Activated naive CD8-positive, alpha-beta T cell treated with anti-CD3 and anti-CD28 coated beads, Interleukin-2, amount 10 ng/mL, durations not matched to agents 7 days and 5 days (primary cell): ENCODE measurements at places on chromosomes 16 and 17.
A peak's percentile ranks its signal among the peaks of the same experiment; 100 is the strongest.

DNA sequence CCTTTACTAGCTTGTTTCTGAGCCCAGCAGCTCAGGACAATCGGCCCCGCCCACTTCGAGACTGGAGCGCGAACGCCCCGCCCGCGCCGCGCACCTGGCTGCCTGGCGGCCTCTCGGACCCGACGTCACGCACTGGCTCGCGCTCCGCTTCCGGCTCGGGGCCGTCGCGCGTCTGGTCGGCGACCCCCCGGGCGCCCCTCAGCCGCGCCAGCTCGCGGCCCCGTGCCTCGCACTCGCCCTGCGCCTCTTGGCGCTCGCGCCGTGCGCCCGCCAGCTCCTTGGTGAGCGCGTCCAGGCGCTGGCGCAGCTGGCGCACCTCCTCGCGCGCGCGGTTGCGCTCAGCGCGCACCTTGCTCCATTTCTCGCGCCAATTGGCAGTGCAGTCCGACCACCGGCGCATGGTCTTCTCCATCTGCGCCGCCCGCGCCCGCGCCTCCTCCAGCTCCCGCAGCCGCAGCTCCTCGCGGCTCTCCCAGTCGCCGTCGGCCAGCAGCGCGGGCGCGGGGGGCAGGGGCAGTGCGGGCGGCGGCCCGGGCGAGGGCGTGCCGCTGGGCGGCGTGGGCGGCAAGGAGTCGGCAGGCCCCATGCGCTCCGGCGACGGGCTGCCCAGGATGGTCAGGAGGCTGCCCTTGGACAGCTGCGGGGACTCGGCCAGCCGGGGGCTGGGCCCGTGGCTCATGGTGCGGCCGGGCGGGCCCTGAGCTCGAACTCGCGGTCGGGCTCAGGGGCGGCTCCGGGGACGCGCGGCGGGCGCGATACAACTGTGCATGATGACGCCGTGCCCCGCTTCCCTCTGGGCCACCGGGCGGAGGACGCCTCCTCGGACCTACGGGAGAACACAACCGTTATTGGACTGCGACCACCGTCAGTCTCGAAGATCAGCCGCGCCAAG is 7.6 kb downstream of the CCDC102A start:
- DNase-seq: peak; percentile 25

DNA sequence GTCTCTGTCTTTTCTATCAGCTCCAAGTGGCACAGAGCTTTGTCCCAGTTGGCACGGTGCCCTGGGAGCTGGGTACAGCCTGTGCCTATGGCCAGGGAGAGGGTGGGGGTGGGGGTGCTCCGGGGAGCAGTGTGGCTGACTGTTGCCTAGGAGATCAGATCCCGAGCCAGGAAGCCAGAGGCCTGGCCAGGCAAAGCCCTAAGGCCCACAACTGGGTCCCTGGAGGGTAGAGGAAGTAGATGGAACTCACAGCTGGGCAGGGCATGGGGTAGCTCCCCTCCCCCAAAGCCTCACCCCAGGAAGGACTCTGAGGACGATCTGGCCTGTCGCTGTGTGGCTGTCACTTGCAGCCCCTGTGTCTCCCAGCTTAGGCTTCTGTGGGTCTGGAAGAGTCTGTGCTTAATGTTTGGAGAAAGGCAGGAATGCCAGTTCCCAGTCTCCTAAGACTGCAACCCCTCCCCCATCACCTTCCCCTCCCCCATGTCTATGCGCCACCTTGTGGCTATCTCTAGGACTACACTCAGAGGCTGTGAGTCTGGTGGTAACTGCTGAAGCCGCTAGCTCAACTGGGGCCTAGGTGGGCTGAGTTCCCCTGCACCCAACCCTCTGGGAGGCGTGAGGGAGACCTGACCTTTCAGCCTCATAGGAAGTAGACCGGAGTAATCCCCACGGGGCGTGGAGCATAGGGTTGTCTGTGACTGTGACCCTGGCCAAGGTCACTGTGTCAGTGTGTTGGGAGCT is 12.6 kb downstream of the THRA start:
- peak; percentile 66 for DNase-seq

DNA sequence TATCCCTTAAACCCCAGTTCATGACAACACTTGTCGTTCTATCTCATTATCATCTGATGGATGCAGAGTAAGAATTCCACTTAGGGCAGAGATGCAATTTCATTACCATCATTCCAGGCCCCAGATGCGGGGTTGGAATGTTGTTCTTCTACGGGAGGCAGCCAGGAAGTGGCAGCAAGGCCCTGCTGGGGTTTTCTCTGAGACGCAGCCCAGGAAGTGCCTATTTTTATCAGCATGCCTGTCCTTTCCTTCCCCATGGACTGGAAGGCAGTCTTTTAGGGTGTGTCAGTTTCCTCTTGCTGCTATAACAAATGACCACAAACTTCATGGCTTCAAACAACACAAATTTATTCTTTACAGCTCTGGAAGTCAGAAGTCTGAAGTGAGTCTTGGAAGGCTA is 246.6 kb upstream of the DYNLRB2 start:
- no peak for DNase-seq

DNA sequence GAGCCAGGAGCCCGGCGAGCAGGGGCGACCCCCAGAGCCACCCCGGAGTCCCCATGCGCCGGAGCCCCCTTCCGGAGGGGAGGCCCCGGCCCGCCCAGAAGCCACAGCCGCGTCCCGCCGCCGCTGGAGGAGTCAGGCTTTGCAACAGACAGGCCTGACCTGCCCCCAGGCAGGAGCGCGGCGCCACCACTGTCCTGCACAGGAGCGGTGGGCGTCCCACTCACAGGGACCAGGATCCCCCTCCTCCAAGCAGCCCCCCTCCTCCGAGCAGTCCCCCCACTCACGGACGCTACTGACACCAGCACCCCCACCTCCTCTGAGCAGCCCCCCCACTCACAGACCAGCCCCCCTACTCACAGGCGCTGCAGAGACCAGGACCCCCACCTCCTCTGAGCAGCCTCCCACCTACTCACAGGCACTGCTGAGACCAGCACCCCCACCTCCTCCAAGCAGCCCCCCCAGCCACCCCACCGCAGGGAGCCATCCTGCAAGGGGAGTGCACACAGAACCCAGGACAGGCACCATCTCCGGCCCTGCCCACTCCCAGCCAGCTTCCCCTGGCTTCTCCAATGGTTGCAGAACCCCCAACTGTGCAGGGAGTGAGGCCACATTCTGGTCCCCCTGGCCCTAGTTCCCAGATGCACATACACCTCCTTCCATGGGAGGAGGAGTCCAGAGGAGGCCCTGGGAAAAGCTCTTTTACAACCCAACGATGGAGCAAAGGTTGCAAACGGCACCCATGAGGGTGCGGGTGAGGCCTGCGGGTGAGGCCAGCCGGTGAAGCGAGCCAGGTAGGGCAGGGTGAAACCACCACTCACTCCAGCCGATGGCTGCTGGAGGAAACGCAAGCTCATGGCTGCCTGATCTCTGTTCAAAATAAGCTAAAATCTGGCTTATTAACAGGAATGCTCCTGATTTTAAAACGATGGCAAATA is 69.9 kb downstream of the ABR start:
- DNase-seq: no peak

DNA sequence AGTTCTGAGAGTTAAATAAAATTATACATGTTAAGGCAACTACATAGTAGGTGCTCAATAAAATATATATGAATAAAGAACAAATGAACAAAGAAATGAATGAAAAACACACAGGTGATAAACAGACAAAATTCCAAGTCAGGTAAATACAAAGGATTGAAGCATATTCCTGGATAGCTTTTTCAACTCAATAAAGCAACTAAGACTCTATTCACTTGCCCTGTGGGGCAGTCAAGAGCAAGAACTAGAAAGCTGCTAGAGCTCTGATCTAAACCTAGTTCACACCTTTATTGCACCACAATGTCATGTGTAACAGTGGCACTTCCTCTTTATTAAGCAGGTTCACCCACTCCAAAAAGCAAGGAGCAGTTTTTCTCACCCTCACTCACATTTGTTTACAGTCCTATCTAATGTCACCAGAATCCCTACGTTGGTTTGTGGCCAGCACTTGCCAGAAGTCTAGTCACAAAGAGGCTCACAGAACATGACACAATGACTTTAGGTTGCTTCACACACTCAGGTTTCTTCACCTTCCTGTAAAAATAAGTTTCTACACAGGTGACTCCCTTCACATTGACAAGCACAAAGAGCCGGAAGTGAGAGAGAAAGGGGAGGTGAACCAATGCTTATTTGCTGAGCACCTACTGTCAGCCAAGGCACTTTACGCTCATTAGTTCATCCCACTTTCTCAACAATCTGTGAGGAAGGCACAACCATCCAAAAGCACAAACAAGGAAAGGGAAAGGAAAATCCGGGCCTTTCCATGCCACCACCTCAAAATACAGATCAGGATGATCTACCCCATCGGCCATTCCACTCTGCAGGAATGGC is 70.8 kb downstream of the XPO6 start:
- peak; percentile 49 for DNase-seq

- no peak for DNase-seq
Observed at GRCh38 chr16:63385714-63386432, 1349.6 kb upstream of the CDH8 start.

GRCh38 chr17:72486806-72487205 is 366.0 kb downstream of the SOX9 start:
- DNase-seq: no peak

DNA sequence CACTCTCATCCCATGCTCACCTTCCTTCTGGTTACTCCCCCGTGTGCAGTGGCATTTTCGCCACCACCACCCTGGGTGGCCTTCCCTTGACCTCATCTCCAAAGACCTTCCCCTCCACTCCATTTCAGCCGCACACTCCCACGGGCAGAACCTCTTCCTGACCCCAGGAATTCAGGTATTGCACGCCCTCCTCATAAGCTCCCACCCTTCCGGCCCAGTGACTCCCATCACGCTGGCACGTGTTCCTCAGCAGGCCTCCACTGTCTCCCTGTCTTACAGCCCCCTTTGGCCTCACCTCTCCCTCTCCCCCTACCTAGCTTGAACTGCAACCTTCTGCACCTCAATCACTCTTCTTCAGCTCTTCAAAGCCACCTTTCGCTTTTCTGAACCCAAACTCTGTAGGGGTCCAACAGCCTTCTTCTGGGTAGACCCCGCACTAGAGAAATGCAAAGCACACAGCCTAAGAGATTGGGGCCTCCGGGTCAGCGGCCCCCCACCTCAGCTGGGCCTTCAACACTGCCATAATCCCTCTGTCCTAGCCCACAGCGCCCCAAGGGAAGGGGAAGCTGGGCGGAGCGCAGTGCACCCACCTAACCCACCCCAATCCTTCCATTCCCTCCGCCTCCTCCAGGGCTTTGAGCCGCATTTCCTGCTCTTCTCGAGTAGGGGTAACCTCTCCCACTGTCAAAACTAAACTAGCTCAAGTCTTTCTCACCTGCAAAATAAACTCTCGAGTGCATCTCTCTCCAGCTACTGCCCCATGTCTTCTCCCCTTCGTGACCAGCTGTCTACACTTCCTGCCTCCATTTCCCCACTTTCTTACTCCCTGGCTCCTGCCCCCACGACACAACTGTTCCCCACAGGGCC is 1.7 kb upstream of the TMEM97 start:
- DNase-seq: no peak

DNA sequence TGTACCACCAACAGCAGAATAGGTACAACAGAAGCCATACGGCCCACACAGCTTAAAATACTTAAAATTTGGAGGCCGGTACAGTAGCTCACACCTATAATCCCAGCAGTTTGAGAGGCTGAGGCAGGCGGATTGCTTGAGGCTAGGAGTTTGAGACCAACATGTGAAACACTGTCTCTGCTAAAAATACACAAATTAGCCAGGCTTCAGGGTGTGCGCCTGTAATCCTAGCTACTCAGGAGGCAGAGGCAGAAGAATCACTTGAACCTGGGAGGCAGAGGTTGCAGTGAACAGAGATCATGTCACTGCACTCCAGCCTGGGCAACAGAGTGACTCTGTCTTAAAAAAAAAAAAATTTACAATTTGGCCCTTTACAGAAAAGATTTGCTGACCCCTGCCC is 17.0 kb downstream of the GFOD2 start:
- DNase-seq: no peak

DNA sequence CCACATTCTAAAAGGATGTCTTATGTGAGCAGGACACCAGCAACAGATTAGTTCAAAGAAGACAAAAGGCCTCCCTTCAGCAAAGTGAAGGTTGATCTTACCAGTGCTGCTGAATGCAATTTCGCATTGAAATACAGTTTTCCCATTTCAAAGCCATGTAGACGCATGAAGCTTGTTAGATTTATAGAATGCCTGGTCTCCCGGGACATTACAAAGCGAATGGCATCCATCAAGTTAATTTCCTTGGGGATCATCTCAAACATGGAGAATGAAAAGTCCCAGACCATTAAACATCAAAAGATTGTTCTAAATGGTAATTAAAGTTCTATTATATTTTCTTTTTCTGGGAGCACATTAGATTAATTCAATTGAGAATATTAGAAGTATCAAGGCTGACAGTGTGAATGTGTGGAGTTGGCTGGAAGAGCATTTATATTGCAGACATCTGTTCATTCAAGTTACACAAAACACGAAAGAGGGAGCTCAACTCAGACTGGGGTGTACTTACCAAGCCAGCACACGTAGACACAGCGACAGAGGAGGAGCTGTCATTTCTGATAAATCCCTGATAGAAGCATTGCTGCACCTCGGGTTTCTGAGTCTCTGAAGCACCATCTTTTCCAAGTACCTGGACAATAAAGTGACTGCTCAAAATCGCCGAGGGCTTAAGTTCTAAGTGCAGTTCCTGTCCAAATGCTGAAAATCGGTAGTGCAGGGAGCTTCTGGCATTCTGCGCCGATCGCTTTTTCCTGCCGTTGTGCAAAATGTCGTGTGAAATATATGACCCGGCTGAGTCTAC is 3.8 kb downstream of the ADAMTS18 start:
- no peak for DNase-seq

DNA sequence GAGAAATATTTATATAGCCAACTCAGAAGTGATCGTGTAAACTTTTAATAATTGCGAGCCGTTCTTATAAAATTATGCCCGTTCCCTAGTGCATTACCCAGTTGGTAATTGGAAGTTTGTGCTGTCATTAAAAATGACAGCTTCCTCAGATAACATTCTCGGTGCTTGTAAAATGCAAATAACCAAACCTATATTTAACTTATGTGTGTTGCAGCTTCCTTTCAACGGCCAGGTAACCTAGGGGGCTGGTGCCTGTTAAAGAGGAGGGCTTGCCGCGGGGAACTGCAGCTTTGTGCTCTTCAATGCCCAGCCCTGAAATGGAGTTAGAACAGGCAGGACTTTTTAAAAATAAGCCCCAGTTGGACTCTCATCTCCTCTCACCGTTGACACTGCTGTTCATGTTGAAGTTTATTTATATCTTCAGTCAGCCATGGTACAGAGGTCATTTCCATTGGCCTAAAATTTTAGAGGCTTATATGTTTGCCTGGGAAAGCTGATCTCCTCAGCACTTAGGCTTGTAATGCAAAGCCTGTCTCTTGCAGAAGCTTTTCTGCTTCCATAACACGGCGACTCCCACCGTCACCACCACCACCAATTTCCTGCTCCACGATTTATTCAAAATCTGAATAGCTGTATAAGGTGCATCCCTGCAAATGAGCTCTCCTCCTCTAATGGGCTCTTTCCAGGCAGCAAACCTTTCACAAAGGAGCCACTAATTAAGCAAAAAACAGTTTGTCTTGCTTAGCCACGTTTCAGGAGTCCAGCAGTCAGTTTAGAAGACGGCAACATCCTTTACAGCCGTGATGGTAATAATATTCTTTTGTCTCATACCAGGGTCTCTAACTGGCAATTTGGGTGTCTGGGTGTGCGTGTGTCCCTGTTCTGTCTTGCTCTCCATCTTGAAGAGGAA is 74.7 kb downstream of the RPA1 start:
- DNase-seq: no peak

GRCh38 chr16:79599837-79600637 is 500 bp downstream of the MAF start:
- peak; percentile 64 for DNase-seq

GRCh38 chr16:19033761-19034160 is 33.7 kb upstream of the COQ7 start:
- DNase-seq: no peak
